ENCODE measurements at places on chromosomes 3 and 15.

- no peak for DNase-seq
Observed at GRCh38 chr3:71369701-71370391, 213.7 kb downstream of the FOXP1 start.

GRCh38 chr15:68672781-68673205, 94.0 kb downstream of the CORO2B start:
- DNase-seq, result no peak

- DNase-seq, result no peak
Observed at GRCh38 chr3:52250122-52250521, 4.6 kb downstream of the PPM1M start.

- no peak for DNase-seq
Observed at GRCh38 chr3:3433711-3434110, 254.2 kb upstream of the CRBN start.

- no peak for DNase-seq
Observed at GRCh38 chr3:131735544-131735943, 232.8 kb upstream of the MRPL3 start.

GRCh38 chr3:170752571-170753155, 117.3 kb downstream of the RPL22L1 start:
- no peak for DNase-seq

- DNase-seq, result no peak
Observed at GRCh38 chr3:16474920-16475319, 38.6 kb downstream of the RFTN1 start.

DNA sequence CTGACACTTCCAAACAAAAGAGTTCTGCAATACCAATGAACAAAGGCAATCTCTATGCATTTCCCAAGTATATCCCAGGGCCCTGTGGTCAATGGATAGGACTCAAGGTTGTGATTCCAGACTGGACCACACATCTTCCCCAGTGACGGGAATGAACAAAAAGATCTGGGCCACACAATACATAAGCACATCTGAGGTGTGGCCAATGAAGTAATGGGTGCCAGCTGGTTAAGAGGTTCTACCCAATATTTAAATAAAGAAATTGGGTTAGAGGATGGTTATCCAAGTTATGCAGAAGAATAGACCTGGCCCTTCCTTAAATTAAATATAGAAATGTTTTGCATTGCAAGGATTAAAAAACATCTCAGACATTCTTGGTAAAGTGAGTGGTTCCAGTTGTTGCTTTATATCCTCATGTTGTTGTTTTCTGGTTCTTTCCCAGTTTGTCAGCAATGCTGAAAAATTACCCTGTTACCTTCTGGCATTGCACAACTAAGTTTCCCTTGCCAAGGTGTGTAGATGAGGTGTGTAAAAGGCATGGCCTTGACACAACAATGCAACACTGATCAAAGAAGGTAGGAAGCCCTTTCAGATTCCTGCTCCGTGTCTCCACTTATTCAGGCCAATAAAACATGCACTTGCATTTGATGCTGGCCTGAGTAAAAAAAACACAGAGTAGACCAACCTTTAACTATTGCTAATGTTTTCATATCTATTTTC, 86.5 kb downstream of the PRICKLE2 start:
- DNase-seq, result no peak

- no peak for DNase-seq
Observed at GRCh38 chr15:61038910-61039309, 190.2 kb downstream of the RORA start.

- DNase-seq, result no peak
Observed at GRCh38 chr15:50970524-50970923, 62.0 kb downstream of the AP4E1 start.

- DNase-seq, result no peak
Observed at GRCh38 chr3:32009957-32010356, 28.4 kb downstream of the ZNF860 start.

- DNase-seq, result no peak
Observed at GRCh38 chr3:187935623-187936156, 190.4 kb upstream of the BCL6 start.

- DNase-seq, result no peak
Observed at GRCh38 chr3:171770689-171771620, 39.3 kb downstream of the PLD1 start.

GRCh38 chr3:190586631-190587011, 72.7 kb downstream of the IL1RAP start:
- DNase-seq, result no peak

GRCh38 chr3:51947215-51947900, 5.2 kb downstream of the PARP3 start:
- no peak for DNase-seq

DNA sequence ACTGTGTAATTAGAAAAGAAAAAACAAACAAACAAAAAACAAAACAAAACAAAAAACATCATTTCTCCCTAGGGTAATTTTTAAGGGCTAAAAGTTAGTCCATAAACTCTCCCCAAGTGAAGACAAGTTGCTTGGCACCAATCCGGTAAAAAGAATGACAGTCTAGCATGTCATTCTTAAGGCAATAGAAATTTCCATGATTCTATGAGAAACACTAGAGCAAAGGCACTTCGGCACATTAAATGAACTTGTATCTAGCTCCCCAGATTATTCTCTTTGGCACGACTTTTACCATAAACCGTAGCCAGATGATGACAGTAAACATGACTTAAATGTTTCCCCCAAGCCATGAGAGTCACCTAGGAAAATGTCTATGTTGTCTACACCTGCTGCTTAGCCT, 10.1 kb downstream of the COL8A1 start:
- no peak for DNase-seq

- DNase-seq, result no peak
Observed at GRCh38 chr3:117104792-117105191, 395.2 kb downstream of the TUSC7 start.

DNA sequence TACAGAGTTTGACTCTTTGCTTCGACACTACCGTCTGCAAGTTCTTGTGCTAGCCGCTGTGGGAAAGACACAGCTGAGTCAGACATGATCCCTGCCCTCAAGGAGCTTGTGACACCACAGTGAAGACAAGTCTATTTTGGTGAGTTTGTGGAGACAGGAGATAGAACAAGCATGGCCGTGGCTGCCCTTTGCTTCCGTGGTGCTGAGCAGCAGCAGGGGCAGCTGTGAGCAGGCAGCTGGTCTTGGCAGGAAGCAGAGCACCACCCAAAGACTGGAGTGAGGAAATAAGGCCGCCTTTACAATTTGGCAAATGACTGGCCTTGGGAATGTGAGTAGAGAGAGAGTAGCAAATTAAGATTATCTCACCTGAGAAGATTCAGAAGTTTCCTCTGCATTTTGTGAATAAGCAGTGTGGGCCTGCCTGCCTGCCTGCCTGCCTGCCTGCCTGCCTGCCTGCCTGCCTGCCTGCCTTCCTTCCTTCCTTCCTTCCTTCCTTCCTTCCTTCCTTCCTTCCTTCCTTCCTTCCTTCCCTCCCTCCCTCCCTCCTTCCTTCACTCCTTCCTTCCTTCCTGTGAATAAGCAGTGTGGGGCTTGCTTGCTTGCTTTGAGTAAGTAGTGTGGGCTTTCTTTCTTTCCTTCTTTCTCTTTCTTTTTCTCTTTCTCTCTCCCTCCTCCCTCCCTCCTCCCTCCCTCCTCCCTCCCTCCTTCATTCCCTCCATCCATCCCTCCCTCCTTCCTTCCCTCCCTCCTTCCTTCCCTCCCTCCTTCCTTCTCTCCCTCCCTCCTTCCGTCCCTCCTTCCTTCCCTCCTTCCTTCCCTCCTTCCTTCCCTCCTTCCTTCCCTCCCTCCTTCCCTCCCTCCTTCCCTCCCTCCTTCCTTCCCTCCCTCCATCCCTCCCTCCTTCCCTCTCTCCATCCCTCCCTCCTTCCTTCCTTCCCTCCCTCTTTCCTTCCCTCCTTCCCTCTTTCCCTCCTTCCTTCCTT, 1.6 kb upstream of the GCNT3 start:
- DNase-seq, result no peak

DNA sequence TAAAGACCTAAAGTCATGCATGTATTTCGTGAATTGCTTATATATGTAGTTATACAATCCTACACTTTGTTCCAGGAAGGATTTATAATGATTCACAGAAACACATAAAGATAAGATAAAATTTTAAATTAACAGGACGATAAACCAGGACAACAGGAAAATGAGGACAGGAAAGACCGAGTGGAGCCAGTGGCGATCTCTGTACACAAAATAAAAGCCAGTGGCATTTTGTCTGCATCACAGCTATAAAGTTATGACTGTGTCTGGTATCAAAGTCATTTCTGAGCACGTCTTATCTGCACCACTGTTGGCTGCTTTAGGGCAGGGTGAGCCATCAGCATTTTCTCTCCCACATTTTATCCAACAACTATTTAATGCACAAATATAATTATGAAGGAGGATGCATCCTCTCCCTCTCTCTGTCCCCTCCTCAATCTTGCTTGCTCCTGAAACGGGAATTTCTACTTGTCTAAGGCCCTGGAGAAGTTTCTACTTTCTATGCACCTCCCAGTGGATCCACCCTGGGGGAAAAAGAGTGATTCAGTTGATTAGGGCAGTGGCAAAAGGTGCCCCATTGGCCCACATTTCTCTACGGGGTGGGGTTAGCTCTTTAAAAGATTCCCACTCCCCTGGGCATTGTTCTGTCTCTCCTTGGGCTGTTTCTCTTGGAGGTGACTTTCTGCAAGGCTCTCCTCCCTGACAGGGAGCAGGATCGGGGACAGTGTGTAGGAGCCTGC, 159.4 kb upstream of the UBE2E1 start:
- DNase-seq, result no peak

DNA sequence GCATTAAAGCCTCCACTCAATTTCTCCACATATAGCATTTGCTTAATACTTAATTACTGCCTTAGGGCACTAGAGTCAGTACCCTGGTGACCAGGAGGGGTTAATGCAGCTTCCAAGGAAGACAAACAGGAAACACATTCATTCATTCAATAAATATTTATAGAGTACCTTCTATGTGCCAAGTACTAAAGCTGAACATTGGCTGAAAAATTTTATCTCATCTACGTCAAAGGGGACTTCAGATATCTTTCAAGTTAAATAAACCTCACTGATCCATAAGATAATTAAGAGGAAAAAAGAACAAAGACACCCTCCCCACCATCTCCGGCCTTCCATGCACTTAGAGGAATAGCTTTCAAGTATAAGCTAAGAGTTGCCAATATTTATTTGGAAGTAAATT, 156.9 kb upstream of the PRICKLE2 start:
- no peak for DNase-seq

DNA sequence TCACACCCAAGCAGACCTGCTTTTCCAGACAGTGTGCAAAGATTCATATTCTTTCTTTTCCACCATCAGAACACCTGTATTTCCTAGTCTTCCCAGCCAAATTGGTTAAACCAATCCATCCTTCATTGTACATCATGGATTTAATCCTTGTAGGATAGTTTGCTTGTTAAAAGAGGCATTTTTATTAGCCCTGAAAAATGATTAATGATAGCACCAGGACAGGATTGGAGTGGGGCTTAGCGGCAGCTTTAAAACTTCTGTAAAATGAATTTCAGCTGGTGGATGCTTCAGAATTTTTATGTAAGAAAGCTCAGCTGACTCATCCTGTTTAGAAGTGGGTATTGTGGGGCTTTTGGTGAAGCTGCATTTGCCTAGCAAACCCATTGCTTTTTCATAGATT, 36.1 kb upstream of the ARHGEF26 start:
- DNase-seq, result no peak

DNA sequence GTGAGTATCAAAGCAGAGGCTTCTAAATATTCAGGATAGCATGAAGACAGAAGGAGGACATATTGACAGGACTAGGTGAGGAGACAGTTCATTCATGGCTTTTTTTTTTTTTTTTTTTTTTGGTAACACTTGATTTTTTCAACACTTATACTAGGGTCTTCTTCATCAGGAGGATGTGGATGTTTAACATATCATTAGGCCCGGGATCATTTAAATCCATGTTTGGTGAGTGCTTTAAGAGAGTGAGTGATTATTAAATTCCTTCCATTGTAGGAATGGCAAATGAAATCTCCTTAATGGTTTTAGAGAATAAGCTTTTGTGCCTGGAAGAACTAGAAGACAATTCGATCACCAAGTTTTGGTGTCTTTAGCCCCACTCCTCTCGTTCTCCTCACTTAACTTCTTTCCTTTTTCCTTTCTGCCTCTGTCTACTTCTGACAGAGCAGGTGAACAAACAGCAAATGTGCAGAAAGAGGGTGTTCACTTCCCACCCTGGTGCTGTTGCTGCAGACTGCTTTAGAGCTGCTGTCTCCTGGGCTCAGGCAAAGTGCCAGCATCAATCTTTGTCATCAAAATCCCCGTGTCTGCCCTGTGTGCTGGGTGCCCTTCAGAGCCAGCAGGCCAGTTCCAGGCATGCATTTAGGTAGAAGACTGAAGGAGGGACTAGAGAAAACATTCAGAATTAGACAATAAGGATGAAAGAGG, 35.6 kb upstream of the RAB11A start:
- DNase-seq, result no peak

DNA sequence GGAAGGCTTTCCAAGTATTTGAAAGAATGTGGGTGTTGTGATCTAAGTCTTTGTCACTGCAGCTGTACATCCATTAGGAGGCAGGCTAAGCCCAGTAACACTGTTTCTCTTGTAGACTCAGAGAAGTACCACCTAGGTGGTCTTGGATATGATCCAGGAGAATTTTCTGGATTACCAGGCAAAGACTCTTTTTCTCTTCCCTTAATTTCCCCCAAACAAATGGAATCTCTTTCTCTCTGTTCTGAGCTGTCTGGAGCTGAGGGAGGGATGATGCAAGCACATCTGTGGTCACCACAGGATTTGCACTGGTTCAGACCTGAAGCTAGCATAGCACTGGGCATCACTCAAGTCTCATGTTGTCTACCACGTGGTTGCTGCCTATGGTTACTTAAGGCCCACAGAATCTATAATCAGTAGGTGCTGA, 227.6 kb downstream of the NECTIN3 start:
- no peak for DNase-seq

- DNase-seq, result no peak
Observed at GRCh38 chr3:141659821-141660613, 78.1 kb upstream of the RNF7 start.

DNA sequence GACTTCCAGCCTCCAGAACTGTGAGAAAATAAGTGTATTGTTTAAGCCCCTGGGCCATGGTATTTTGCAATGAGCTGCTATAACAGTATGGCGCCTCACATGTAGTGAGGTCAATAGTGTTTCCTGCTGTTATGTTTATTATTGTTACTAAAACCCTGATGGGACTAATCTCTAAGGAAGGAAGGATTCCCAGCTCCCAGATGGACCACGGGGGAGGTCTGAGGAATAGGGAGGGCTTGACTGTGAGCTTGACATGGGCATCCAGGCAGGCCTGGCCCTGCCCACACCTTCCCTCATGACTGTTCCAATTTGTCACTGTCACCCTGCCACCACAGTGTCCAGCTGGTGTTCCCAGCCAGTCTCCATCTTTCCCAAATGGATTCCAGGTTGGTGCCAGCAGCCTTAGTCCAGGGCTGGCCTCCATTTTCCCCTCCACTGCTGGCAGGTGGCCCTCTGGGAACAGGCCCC, 14.5 kb upstream of the SLC41A3 start:
- DNase-seq, result no peak

Measured in activated T-cell treated with anti-CD3 and anti-CD28 coated beads for 1 hour (primary cell).